ENCODE measurements at places on chromosomes 5 and 9. TPM values are rescaled to one million over a fixed set of nuclear protein-coding genes. Genes with fewer than 3 reads are reported as not detected.

- no peak for DNase-seq
Measured at GRCh38 chr5:148853868-148854267, 27.5 kb downstream of the ADRB2 start.

DNA sequence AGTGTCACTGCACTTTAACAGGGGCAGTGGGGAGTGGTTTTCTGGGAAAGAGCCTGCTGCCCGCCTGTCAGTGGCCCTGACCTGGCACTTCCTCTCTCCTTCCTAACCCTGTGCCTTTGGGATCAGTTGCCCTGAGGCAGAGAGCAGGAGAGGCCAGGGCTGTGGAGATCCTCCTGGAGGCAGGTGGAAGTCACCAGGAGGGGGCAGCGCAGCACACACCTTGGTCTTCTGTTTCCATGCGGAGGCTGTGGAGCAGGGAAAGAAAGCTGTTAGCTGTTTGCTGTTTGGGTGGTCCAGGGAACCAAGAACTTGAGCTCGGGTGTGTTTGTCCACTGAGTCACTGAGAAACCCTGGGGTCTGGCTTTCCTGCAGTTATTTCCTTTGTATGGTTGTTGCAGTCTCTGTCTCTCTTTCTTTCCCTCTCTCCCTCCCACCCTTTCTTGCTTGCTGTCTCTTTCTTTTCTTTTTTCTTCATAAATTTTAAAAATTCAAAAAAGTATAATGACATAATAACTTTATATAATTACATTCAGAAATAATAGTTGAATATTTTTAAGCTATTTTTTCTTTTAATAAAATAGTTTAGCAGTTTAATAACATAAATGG is 28.1 kb downstream of the NTRK2 start:
- peak; percentile 75 for DNase-seq

RASGEF1C gene
- 0.14 TPM for polyA plus RNA-seq

TAF1L gene
- polyA plus RNA-seq: not detected

DNA sequence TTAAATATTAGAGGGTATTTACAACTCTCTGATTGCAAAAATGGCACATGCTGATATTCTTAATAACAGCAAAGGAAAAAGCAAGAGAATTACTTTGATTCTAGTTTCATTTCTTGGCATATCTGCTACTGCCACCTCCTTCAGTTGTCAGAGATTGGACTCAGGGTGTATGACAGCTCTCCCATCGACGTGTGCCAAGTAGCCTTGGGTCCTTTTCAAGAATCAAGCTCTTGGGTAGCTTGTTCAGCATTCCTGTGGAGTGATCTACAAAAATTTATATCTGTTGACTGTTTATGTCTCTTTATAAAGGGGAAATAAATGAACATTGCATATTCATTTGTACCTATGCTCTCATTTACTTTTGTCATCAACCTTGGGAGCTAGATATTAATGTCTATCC is 315.6 kb downstream of the PRR16 start:
- no peak for DNase-seq

DNA sequence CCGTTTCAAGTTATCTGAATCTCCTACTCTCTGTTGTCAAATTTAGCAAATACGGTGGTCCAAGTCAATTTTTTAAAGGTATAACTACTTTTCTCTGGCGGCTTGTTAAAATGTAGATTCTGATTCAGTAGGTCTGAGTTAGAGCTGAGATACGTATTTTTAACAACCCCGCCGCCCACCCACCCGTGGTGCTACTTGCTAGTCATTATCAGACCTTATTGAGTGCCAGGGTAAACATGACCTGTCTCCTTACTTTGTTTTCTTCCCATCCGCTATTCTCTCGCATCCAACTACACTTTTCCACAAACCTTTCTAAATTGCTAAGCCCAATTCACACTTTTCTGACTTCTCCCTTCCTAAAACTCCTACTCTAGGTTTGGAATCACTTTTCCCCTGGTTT is 694 bp upstream of the PLAA start:
- DNase-seq: no peak

PDE8B gene
- 2.0 TPM for polyA plus RNA-seq

- DNase-seq: no peak
Measured at GRCh38 chr9:99782962-99783718, 38.5 kb upstream of the NR4A3 start.

- no peak for DNase-seq
Measured at GRCh38 chr5:75433814-75434506, 77.5 kb downstream of the CERT1 start.

DNA sequence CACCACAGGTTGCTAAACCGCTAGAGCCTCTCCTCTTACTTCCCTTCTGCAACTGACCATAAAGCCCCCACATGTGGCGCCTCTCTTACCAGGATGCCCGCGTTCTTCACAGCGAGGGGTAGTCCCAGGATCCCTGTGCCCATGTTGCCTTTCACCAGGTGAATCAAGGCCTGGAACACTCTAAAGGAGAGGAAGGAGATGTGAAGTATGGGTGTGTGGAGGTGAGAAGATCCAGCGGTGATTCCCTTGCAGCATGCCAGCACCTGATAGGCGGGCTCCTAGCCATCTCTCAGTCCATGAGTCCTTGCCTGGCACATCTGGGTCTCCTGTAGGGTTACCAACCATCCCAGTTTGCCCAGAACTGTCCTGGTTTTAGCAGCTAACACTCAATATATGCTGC is 3.3 kb downstream of the SLC36A2 start:
- DNase-seq: no peak

GRCh38 chr5:157582731-157583620 is 7.4 kb upstream of the ADAM19 start:
- DNase-seq: no peak
